ENCODE measurements at places on chromosomes 4 and X.

GRCh38 chrX:136936183-136936549 is 55.6 kb upstream of the RBMX start:
- H3K4me1 ChIP-seq, result no peaks in the 10 kb centered on the region
- no peak for DNase-seq
- no peaks in the 10 kb centered on the region for H3K27me3 ChIP-seq

GRCh38 chr4:6887591-6888371 is 21.8 kb upstream of the TBC1D14 start:
- peak; percentile 46 for DNase-seq
- peak overlapping the region; percentile 17 for H3K27ac ChIP-seq
- H3K4me3 ChIP-seq, result no peak overlapping the region
- H3K4me1 ChIP-seq, result peaks cover 18% of the 10 kb centered on the region
- H3K36me3 ChIP-seq, result peaks cover 7% of the 10 kb centered on the region

- peak; percentile 8 for DNase-seq
- no peaks in the 10 kb centered on the region for H3K4me1 ChIP-seq
- no peaks in the 10 kb centered on the region for H3K36me3 ChIP-seq
These were observed 70.8 kb downstream of the ADRA2C start for GRCh38 chr4:3836756-3837601.

- H3K36me3 ChIP-seq, result no peaks in the 10 kb centered on the region
- H3K27me3 ChIP-seq, result no peaks in the 10 kb centered on the region
- no peak for DNase-seq
- peaks cover 5% of the 10 kb centered on the region for H3K4me1 ChIP-seq
- H3K4me3 ChIP-seq, result no peak overlapping the region
These were observed 9.2 kb downstream of the HNRNPH2 start for GRCh38 chrX:101417190-101417589.

DNA sequence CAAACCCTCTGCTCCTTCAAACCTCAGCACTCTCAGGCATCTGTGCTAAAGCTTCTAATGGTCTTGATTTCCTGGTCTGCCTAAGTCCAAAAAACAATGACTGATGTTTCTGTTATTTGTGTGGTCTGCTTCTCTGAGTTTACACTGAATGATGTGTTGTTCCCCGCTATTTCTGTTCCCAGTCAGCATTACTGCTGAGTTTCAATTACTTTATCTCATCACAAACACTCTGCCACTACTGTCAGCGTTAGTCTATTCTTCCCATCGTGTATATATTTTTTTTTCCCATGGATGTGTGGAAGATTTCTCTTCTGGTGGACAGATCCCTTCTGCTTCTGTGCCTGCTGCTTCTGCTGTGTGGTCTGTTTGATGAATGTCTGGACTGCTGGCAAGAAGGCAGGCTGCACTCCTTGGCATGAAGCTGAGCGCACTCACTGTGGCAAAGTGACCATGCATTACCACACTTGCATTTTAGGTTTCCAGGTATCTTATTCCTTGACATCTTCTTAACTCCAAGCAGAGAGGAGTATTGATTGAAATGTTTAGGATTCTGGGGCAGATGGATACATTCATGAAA is 106.9 kb upstream of the PAQR3 start:
- H3K36me3 ChIP-seq, result no peaks in the 10 kb centered on the region
- no peak overlapping the region for H3K4me3 ChIP-seq
- H3K27ac ChIP-seq, result peak overlapping the region; percentile 44
- peaks cover 10% of the 10 kb centered on the region for H3K4me1 ChIP-seq

DNA sequence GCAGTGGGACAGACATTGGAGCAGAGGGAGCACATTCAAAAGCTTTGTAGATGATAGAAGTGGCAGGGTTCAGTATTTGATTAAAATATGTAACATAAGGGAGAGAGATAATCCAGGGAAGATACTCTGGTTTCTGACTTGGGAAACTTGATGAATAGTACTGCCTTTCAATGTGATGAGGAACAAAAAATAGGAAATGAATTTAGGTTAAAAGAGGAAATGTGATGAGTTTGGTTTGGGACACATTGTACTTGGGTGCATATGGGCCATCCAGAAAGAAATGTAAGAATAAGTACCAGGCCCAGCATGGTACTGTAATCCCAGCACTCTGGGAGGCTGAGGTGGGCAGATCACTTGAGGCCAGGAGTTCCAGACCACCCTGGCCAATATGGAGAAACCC is 20.9 kb upstream of the NDNF start:
- H3K36me3 ChIP-seq, result no peaks in the 10 kb centered on the region
- no peak for DNase-seq
- H3K27me3 ChIP-seq, result no peaks in the 10 kb centered on the region
- no peak overlapping the region for H3K4me3 ChIP-seq
- no peak overlapping the region for H3K27ac ChIP-seq

GRCh38 chr4:110309675-110310074 is 111.3 kb upstream of the ELOVL6 start:
- peak; percentile 39 for DNase-seq
- H3K4me3 ChIP-seq, result no peak overlapping the region
- H3K36me3 ChIP-seq, result no peaks in the 10 kb centered on the region
- H3K27ac ChIP-seq, result no peak overlapping the region

DNA sequence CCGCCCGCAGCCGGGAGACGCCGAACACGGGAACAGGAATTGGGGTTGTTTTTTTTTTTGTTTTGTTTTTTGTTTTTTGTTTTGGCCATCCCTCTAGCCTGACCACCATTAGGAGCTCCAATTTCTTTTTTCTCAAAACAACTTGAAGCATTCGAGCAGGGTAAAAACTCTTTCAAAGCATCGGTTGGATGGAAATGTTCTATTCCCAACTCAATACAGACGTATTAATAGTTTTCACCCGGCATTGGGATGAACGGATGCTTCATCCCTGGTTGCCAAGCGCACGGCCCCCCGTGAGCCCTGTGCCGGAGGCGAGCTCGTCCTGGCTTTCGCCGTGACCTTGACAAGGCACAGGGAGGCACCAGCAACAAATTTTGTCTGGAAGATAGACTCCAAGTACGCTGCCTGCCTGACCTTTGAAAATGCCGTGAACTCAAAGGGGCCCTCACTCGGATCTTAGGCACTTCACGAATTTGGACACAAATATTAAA is 352 bp upstream of the MAP3K15 start:
- H3K27me3 ChIP-seq, result peaks cover 15% of the 10 kb centered on the region
- H3K4me1 ChIP-seq, result no peaks in the 10 kb centered on the region
- H3K36me3 ChIP-seq, result no peaks in the 10 kb centered on the region
- H3K4me3 ChIP-seq, result peak overlapping the region; percentile 33
- no peak for DNase-seq
- H3K27ac ChIP-seq, result no peak overlapping the region

DNA sequence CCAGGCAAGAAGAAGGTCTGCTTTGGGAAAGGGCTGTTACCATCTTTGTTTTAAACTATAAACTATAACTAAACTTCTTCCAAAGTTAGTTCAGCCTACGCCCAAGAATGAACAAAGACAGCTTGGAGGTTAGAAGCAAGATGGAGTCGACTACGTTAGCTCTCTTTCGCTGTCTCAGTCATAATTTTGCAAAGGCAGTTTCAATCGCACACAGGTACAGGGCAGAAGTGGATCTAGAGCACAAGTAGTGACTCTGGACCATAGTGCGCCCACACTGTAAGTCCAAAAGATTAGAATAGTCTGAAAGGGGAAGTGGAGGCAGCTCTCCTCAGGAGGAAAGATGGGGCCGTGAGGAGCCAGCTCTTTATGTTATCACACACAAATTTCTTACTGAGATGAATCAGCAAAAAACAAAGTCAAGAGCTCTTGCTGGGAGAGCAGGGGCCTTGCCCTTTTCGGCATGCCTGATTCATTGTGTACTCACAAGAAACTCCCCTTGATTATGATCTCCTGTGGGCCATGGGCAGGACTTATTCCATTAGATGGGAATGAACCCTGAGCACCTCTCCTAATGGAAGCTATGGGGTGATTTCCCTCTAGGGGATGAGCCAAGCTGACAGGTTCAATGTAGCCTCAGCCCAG is 58.6 kb downstream of the FUNDC1 start:
- H3K36me3 ChIP-seq, result no peaks in the 10 kb centered on the region
- no peak overlapping the region for H3K27ac ChIP-seq
- DNase-seq, result no peak
- H3K27me3 ChIP-seq, result no peaks in the 10 kb centered on the region
- peaks cover 3% of the 10 kb centered on the region for H3K4me1 ChIP-seq
- no peak overlapping the region for H3K4me3 ChIP-seq

DNA sequence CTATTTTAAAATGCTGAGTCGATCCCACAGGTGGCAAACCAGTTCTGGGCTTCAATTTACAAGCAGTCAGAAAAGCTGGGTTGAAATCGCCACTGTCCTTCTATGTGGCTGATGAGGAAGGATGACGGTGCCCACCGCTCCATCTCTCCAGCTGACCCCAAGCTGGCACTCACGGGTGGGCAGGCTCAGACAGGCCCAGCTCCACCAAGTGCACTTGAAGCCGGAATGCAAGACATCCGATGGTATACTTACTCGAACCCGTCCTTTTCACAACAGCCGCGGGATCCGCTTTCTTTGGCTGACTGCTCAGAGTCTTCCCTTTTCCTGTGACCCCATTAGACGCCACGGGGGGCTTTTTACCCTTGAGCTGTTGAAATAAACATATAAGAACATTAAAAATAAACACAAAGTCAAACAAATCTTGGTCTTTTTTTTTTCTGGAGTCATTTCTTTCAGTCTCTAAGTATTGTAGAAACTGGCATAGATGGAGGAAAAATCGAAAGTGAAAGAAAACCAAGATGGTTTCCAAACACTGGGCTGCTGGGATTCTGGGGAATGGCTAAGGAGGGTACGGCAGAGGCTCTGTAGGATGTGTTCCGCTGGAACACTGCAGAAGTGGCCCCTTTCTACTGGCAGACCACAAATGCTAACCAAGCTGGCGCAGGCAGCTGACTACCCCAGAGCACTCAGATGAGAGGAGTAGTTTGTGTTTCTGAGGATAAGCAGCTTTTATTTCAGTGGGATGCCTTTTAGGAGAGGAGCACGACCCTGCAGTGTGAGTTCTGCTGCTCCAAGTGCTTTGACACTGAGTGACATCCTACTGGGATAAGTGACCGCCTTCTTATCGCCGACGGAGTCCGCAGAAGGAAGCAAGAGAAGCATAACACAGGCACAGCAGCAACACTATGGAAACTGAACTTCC is 160.9 kb downstream of the AFAP1 start:
- no peak for DNase-seq
- peaks cover 9% of the 10 kb centered on the region for H3K36me3 ChIP-seq
- H3K27ac ChIP-seq, result peak overlapping the region; percentile 67
- peaks cover 37% of the 10 kb centered on the region for H3K4me1 ChIP-seq

- no peak for DNase-seq
- no peaks in the 10 kb centered on the region for H3K36me3 ChIP-seq
These were observed 6.8 kb upstream of the TBC1D19 start for GRCh38 chr4:26577066-26577465.

Measured in cardiac muscle cell (in vitro differentiated cells and primary cell).